ENCODE measurements at places on chromosomes 11 and 22.

DNA sequence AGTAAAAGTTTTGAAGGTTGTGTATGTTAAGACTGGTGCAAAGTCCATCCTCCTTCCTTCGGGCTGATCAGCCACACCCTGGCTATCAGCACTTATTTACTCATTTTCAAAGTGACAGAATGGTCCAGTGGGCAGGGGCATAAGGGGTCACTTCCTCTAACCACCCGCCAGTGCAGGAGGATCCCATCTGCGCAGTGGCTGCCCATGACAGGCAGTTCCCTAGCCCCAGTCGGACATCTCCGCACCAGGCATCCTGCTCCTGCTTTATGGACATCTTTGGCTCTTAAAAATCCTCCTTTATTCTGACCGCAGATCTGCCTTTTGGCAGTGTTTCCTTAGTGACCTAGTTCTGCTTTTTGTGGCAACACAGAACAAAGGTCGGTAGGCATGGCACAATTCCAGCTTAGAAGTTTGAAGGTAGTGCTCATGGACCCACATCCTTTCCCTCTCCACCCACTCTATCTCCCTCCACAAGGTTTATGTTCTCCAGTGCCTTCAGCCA lies 55.9 kb downstream of the BMAL1 start:
- no peak for DNase-seq

DNA sequence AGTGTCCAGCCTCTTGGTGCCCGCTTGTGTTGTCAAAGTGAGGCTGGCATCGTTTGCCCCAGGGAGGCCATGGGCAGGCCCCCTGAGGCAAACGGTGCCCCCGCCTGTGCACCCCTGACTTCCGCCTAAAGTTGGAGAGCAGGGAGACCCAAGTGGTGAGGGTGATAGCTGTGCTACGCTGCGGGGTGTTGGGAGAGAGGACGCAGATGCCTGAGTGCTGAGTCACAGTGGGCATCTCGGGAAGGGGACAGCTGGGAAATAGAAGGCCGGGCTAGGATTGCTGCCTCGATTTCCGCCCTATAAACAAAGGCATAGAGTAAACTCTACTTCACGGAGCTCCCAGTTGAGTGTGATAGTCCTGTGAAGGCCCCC lies 5.8 kb downstream of the GRIK4 start:
- no peak for DNase-seq

- DNase-seq = no peak
These were observed 28.6 kb upstream of the OR10G7 start for GRCh38 chr11:124069429-124070401.

GRCh38 chr11:12067796-12068357 lies 42.5 kb upstream of the MICAL2 start:
- no peak for DNase-seq

DNA sequence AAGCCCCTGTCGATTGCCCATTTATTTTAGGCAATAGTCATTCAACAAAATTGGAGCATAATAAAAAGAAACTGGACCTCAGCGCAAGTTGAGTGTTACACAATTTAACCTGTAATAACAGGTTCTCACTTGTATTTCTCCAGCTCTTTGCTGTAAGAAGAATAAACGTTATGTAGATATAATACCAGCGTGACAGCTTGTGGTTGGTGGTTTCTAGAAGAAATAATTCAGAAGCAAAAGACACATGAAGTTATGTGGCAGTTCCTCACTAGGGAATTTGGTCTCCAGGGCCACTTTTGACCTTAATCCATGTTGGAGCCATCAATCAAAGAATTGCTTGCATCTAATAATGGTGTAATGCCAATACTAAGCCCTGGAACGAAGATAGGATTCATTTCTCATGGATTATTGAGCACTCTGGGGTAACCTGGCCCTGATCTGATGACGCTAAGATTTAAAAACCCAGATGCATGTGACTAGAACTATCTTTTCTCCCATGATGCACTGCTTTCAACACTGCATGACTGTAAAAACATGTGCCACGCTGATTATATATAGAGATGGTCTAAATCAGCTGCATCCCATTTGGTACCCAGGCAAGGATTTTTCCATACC lies 129.7 kb upstream of the LDLRAD3 start:
- no peak for DNase-seq

DNA sequence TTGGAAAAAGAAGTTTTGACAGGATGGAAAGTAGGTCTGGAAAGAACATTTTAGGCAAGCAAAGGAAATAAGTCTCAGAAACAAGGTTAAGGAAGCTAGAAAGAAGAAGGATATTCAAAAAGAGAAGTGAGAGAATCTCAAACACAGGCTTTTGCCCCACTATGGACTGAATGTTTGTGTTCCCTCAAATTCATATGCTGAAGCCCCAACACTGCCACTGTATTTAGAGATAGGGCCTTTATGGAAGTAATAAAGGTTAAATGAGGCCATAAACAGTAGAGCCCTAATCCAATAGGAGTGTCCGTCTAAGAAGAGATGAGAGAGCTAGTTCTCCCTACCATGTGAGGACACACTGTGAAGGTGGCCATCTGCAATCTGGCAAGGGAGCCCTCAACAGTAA lies 20.6 kb upstream of the RPS13 start:
- DNase-seq = no peak

Data from activated naive CD8-positive, alpha-beta T cell treated with anti-CD3 and anti-CD28 coated beads, Interleukin-2, amount 50 U/mL, for 16 hours (primary cell).